ENCODE measurements at places on chromosomes 12 and 14.

DNA sequence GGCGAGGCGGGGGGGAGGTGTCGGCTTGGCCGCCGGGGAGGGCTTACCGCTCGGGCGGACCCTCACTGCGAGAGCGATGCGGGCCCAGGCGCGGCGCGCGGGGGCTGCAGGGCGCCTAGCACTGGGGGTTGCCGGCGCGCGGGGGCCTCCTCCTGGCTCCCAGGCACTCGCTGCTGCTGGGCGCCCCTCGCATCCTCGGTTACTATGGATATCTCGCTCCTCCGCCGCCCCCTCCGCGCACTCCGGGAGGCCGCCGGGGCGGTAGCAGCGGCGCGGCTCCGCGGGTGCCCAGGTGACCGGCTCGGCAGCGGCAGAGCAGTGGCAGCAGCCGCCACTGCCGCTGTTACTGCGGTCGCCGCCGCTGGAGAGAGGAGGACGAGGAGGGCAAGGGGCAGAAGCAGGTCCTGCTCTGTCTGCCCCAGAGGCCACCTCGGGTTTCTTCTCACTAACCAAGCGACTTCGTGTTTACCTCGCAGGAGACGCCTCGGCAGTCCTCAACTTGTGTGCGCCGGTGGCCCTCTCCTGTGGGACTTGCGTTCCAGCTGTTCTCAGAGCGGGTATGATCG lies 250.1 kb downstream of the APAF1 start:
- no peak for ATAC-seq

DNA sequence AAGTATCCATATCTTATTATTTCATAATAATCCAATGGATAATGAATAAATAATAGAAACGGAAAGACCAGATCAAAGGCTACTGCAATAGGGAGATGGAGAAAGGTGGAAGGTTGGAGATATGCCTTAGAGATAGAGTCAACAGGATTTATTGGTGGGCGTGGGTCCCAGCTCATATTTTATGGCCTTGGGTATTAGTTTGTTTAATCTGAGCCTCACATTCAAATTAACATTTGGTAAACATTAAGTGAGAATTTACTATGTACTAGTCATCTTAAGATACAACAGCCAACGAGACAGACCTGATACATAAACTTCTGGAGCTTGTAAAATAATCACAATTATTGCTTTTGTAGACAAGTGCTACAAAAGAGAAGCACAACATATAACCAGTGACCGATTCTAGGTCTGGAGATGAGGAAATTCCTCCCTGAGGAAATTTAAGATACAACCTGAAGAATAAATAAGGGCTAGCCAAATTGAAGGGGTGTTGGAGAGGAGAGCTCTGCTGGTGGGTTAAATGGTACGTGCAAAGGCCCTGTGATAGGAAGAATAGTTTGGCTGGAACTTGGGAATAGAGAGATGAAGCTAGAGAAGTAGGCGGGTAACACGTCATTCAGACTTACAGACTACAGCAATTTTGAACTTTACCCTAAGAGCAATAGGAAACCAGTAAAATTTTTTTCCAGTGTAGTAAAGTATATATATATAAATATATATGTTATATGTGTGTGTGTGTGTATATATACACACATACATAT lies 16.1 kb downstream of the LTBR start:
- no peak for ATAC-seq

GRCh38 chr12:108801736-108802100 lies 55.7 kb downstream of the SSH1 start:
- no peak for ATAC-seq

DNA sequence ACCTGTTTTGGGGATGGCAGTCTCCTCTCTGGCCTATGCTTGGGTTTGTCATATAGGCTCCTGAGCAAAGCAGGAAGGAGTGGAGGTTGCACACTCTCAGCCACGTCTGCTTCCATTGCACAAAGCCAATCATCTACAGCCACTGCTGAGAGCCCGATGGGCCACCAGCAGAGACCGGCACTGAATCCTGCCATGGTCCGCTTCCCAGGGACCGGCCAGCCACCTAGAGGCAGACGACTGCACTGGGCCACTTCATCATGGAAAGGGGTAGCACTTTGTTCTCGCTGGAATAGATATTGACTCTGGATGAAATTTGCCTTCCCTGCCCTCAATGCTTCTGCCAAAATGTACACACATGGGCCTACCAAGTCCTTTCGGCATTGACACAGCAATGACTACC lies 22.3 kb downstream of the DLK1 start:
- no peak for ATAC-seq

- ATAC-seq = no peak
Observed at GRCh38 chr12:47876440-47876960, 28.3 kb downstream of the VDR start.

Measured in SK-N-SH treated with all-trans-retinoic acid at 6 μM for 48 hours (cell line).